ENCODE measurements at places on chromosomes 1 and 21. TPM values are rescaled to one million over a fixed set of nuclear protein-coding genes. Genes with fewer than 3 reads are reported as not detected.
A peak's percentile ranks its signal among the peaks of the same experiment; 100 is the strongest.

RAP1A gene
- total RNA-seq = 64.0 TPM

DNA sequence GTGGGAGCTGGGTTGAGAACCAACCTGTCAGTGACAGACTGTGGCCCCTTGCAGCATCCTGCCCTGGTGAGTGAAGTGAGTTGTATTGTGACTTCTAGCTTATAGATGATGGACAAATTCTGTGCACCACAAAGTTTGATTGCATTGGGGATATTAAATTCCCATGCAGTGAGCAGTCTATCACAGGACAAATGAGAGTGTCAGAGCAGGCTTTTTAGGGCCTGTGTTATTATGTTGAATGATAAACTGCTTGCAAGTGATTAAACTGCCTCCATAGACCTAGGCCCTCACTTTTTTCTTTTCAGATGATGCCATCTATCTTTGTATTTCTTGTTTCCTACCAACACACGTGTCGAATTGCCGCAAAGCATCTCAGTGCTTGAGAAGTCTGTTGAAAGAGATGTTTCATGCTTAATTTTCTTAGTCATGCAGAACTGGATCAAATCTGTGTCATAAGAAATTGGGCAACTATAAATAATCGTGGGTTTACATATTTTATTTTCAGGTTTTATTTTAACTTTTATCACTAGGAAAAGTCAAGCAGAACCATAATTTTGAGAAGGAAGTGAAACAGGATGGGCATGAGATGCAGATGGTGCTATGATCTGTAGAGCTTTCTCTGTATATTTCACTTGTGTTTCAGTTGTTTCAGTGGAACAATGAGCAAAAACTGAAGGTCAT lies 199.2 kb downstream of the S1PR1 start:
- no peaks in the 10 kb centered on the region for H3K4me1 ChIP-seq
- H3K27ac ChIP-seq = no peak overlapping the region
- no peaks in the 10 kb centered on the region for H3K36me3 ChIP-seq
- no peak overlapping the region for H3K4me3 ChIP-seq
- H3K27me3 ChIP-seq = peaks cover 22% of the 10 kb centered on the region

OLIG2 gene
- 0.46 TPM for total RNA-seq

RPE65 gene
- total RNA-seq = not detected

DNA sequence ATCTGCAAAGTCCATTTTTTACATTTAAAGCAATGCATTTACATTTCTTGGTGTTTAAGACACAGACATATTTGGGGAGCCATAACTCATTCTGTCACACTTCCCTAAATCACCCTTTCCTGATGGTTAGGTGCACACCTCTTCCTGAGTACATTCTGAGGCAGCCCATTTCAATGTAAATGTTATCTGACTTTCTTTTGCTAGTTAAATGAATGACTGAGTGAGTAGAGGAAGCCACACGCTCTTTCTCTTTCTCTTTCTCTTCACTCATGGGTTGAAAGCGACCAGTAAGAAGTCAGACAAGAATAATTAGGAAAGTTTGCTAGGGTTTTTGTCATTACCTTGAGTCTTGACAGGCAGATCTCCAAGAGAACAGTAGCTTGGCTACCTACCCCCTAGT lies 143.1 kb downstream of the S1PR1 start:
- no peaks in the 10 kb centered on the region for H3K4me1 ChIP-seq
- H3K4me3 ChIP-seq = no peak overlapping the region
- H3K36me3 ChIP-seq = no peaks in the 10 kb centered on the region
- H3K27me3 ChIP-seq = peaks cover 4% of the 10 kb centered on the region
- DNase-seq = no peak

EFCAB7 gene
- total RNA-seq = 3.8 TPM

GRCh38 chr1:212479188-212479587 lies 46.5 kb downstream of the NENF start:
- DNase-seq = peak; percentile 24
- no peak overlapping the region for H3K27ac ChIP-seq
- peaks cover 43% of the 10 kb centered on the region for H3K4me1 ChIP-seq
- H3K4me3 ChIP-seq = no peak overlapping the region

DNA sequence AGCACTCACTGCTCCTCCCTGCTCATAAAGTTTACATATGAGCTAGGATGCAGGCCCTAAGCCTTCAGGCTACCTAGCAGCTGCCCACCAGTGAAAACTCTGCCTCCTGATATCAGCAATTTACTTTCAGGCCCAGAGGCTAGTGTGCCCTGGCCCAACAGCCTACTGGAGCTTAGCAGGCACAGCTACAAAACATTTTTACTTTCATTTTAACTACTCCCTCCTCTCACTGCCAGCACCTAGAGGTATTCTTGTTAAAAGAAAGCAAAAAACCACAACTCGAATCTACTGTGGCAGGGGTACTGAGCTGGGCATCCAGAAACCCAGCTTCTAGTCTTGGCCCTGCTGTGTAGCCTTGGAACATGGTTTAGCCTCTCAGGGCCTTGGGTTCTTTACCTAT lies 5.8 kb upstream of the LORICRIN start:
- H3K27ac ChIP-seq = no peak overlapping the region
- peaks cover 28% of the 10 kb centered on the region for H3K27me3 ChIP-seq
- H3K4me3 ChIP-seq = no peak overlapping the region

- H3K4me3 ChIP-seq = no peak overlapping the region
- DNase-seq = no peak
- peaks cover 16% of the 10 kb centered on the region for H3K27me3 ChIP-seq
- H3K4me1 ChIP-seq = no peaks in the 10 kb centered on the region
- no peak overlapping the region for H3K27ac ChIP-seq
Measured at GRCh38 chr1:221016751-221017150, 137.5 kb downstream of the HLX start.

DNA sequence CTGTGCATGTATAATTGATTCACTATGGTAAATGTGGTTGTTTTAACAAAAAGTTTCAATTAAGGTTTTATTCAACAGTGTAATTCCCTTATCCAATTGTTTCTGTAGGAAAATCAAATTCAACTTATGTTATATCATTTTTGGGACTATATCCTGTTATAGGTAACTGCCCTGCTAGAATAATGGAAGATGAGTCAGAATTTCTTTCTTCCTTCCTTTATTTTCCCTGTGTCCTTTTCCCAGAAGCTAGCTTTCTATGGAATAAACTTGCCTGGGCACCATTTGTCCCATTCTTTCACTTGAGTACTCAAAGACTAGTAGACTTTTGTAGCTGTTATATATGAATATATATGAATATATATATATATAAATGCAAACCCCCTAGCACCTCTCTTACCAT lies 301.3 kb downstream of the TM2D1 start:
- peaks cover 5% of the 10 kb centered on the region for H3K36me3 ChIP-seq
- DNase-seq = no peak
- no peak overlapping the region for H3K27ac ChIP-seq

- H3K36me3 ChIP-seq = peaks cover 33% of the 10 kb centered on the region
- peaks cover 13% of the 10 kb centered on the region for H3K4me1 ChIP-seq
- no peak overlapping the region for H3K27ac ChIP-seq
Measured at GRCh38 chr1:94202241-94202640, 35.1 kb downstream of the ARHGAP29 start.

DNA sequence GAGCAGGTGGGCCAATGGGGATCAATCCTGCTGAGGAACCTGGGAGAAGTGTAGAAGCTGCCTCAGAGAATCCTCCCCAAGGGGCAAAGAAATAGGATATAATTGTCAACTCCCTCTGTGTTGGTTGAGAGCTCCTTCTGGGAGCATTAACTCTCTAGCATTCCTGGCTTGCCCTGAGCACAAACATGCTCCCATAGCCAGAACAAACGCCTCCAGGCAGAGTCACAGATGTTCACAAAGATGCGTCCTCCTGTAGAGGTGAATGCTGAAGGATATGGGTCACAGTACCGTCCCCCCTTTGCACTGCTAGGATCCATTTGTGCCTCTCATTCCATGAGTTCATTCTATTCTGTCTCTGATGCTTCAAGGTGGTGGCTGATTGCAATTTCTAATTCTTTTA lies 9.6 kb upstream of the BCAN start:
- H3K27me3 ChIP-seq = peaks cover 58% of the 10 kb centered on the region
- H3K4me3 ChIP-seq = no peak overlapping the region
- H3K36me3 ChIP-seq = peaks cover 2% of the 10 kb centered on the region

- H3K36me3 ChIP-seq = no peaks in the 10 kb centered on the region
- H3K4me3 ChIP-seq = no peak within 1 kb of the TSS
- DNase-seq = no peak
- H3K4me1 ChIP-seq = peaks cover 44% of the 10 kb centered on the region
- peak within 1 kb of the TSS; percentile 71 for H3K27ac ChIP-seq
Measured at GRCh38 chr1:31576201-31576669, at the start of gene TINAGL1. Gene TINAGL1, plus strand, starts transcription at chr1:31576515. Its CDS starts 634 bp downstream, at chr1:31577149.

GRCh38 chr1:36151845-36152203 lies 2.5 kb upstream of the TRAPPC3 start:
- no peak for DNase-seq
- H3K4me3 ChIP-seq = peak overlapping the region; percentile 9
- no peaks in the 10 kb centered on the region for H3K27me3 ChIP-seq
- H3K4me1 ChIP-seq = peaks cover 65% of the 10 kb centered on the region
- peak overlapping the region; percentile 87 for H3K27ac ChIP-seq

GRCh38 chr1:203127666-203128430 lies at the start of gene ADORA1:
Gene ADORA1, plus strand, starts transcription at chr1:203127726. Its CDS starts 1,116 bp downstream, at chr1:203128842.
- peaks cover 26% of the 10 kb centered on the region for H3K4me1 ChIP-seq
- peak within 1 kb of the TSS; percentile 73 for H3K4me3 ChIP-seq
- H3K27ac ChIP-seq = peak within 1 kb of the TSS; percentile 62
- DNase-seq = peak; percentile 77
- no peaks in the 10 kb centered on the region for H3K36me3 ChIP-seq
- H3K27me3 ChIP-seq = peaks cover 18% of the 10 kb centered on the region

DNA sequence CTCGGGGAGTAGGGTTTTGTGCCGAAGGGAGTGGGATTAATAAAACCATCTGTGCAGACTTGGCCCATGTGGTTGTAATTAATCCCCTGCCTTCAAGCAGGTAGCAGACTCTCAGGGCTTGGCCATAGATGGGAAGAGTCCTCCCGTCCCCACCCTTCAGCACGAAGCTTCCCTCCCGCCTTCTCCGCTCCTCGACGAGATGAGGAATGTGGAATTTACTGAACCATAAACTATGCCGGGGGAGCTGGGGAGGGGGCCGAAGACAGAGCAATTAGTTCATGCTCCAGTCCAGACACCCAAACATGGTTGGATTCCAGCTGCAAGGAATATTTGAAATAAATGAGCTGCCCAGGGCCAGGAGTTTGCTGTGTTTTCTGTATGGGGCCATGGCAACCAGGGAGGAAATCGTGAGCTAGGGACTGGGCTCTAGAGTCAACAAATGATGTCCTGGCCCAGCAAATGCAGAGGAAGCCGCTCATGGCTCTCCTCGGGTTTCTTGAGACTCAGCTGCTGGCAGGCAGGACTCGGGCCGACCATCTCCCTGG lies 78.8 kb downstream of the SPSB1 start:
- peaks cover 84% of the 10 kb centered on the region for H3K4me1 ChIP-seq
- H3K4me3 ChIP-seq = peak overlapping the region; percentile 35
- H3K27me3 ChIP-seq = no peaks in the 10 kb centered on the region
- peaks cover 41% of the 10 kb centered on the region for H3K36me3 ChIP-seq

GUCA2B gene
- total RNA-seq = not detected

DNA sequence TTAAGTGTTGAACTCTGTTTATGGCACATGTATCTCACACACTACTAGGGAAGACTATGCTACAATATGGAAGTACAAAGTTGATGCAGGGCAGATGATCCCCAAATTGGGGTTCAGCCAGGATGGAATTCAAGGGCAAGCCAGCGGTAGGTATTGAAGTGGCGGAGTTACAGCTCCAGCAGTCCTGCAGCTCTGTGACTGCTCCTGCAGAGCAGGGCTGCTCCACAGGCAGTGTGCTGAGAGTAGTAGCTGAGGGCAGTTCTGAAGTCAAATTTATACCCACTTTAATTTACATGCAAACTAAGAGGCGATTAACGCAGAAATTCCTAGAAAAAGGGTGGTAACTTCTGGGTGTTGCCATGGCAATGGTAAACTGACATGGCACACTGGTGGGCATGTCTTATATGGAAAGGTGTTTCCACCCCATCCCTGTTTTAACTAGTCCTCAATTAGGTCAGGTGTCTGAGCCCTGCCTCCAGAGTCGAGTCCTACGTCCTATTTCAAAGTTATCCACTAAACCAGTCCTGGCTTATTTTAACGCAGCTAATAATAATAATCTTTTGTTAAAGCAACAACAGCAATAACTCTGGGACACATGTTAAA lies 20.6 kb upstream of the CENPF start:
- H3K4me3 ChIP-seq = no peak overlapping the region
- peaks cover 48% of the 10 kb centered on the region for H3K4me1 ChIP-seq
- no peak for DNase-seq
- no peaks in the 10 kb centered on the region for H3K36me3 ChIP-seq
- peak overlapping the region; percentile 59 for H3K27ac ChIP-seq
- no peaks in the 10 kb centered on the region for H3K27me3 ChIP-seq

DNA sequence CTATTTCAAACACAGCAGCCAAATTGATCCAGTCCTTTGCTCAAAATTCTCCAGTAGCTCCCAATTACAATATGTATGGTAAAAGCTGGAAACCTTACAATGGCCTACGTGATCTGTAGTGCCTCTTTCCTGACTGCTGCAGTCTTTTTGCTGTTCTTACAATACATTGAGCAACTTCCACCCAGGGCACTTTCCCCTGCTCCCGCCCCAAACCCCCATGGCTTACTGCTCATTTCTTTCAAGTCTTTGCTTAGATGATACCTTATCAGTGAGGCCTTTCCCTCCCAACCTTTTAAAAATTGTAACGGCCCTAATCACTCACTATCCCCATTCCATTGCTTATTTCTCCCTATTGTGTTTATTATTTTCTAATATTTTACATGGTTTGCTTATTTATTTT lies 43.9 kb upstream of the APOBEC4 start:
- H3K27me3 ChIP-seq = no peaks in the 10 kb centered on the region
- no peak overlapping the region for H3K4me3 ChIP-seq
- peaks cover 20% of the 10 kb centered on the region for H3K4me1 ChIP-seq
- DNase-seq = no peak
- peaks cover 2% of the 10 kb centered on the region for H3K36me3 ChIP-seq
- H3K27ac ChIP-seq = no peak overlapping the region

DNA sequence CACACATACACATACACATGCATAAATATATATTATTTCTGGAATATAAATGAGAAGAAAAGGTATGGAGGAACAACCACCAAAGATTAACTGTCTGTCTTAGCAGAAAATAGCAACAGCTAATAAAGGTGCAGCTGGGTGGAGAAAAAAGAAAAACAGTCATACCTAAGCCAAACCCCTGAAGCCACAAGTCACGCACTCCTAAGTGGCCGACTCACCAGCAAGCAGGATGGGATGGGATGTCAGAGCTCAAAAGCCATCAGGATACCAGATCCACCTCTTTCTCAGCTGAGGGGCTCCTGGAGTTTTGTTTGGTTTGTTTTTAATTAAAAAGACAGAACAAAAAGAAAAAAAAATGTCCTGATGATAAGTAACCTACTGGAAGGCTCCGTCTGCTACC lies 64.7 kb upstream of the HIVEP3 start:
- no peak for DNase-seq
- H3K27me3 ChIP-seq = no peaks in the 10 kb centered on the region
- H3K4me1 ChIP-seq = no peaks in the 10 kb centered on the region
- H3K4me3 ChIP-seq = no peak overlapping the region

- H3K4me1 ChIP-seq = no peaks in the 10 kb centered on the region
- H3K4me3 ChIP-seq = no peak overlapping the region
- no peak for DNase-seq
- H3K36me3 ChIP-seq = no peaks in the 10 kb centered on the region
Measured at GRCh38 chr1:56468518-56468917, 110.8 kb downstream of the PLPP3 start.

Measured in chondrocyte (in vitro differentiated cells).